ENCODE measurements at places on chromosomes 2 and 18. TPM values are rescaled to one million over a fixed set of nuclear protein-coding genes. Genes with fewer than 3 reads are reported as not detected.

Gene ATP6V1C2
- polyA plus RNA-seq: 0.13 TPM

Gene SLC35F6
- polyA plus RNA-seq: 9.6 TPM

Gene GCG
- polyA plus RNA-seq: 1.6 TPM

Gene LYPD6B
- polyA plus RNA-seq: not detected

Gene GAREM1
- polyA plus RNA-seq: 2.4 TPM

Gene KCNG2
- polyA plus RNA-seq: not detected

GRCh38 chr2:119234021-119235019, 10.7 kb downstream of the STEAP3 start:
- no peak for DNase-seq

Gene DGUOK
- polyA plus RNA-seq: 85.5 TPM

GRCh38 chr18:57902721-57903120, 99.6 kb upstream of the ATP8B1 start:
- no peak for DNase-seq

Gene LYPD1
- not detected for polyA plus RNA-seq

Gene CEP76
- polyA plus RNA-seq: 2.6 TPM

DNA sequence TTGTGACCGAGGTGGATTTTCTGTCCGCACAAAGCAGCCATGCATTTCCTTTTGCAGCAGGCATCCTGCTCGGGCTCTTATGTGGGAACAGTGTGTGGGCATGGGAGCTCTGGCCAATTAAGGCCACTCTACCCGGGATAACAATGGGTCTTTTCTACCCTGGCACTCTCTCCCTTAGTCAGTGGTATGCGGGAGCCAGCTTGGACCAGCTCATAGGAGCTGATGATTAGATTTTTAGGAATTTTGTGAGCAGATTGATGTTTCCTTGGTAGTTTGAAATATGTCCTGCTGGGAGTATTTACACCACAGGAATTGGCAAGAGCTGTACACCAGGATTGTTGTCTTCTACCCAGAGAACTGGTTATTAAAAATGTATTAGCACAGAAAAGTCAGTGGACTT, 89.3 kb downstream of the SPP2 start:
- no peak for DNase-seq

GRCh38 chr2:24672589-24672988, 120.6 kb downstream of the PTRHD1 start:
- DNase-seq: no peak

GRCh38 chr2:128464456-128464855, 145.8 kb upstream of the HS6ST1 start:
- DNase-seq: no peak

DNA sequence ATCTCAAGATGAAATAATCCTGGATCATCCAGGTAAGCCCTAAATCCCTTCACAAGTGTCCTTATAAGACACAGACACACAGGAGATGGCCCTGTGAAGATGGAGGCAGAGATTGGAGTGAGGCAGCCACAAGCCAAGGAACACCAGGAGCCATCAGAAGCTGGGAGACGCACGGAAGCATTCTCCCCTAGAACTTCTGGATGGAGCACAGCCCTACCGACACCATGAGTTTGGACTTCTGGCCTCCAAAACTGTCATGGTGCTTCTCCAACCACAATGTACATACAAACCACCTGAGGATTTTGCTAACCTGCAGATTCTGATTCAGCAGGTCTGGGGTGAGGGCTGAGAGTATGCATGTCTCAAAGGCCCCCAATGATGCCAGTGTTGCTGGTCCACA, 42.5 kb downstream of the ADD2 start:
- no peak for DNase-seq

Gene XPO1
- polyA plus RNA-seq: 48.5 TPM

- DNase-seq: no peak
Observed at GRCh38 chr18:58605027-58606020, 23.6 kb downstream of the ALPK2 start.

Gene NEMP2
- 3.1 TPM for polyA plus RNA-seq

GRCh38 chr2:8408560-8409460, 273.0 kb upstream of the ID2 start:
- no peak for DNase-seq

DNA sequence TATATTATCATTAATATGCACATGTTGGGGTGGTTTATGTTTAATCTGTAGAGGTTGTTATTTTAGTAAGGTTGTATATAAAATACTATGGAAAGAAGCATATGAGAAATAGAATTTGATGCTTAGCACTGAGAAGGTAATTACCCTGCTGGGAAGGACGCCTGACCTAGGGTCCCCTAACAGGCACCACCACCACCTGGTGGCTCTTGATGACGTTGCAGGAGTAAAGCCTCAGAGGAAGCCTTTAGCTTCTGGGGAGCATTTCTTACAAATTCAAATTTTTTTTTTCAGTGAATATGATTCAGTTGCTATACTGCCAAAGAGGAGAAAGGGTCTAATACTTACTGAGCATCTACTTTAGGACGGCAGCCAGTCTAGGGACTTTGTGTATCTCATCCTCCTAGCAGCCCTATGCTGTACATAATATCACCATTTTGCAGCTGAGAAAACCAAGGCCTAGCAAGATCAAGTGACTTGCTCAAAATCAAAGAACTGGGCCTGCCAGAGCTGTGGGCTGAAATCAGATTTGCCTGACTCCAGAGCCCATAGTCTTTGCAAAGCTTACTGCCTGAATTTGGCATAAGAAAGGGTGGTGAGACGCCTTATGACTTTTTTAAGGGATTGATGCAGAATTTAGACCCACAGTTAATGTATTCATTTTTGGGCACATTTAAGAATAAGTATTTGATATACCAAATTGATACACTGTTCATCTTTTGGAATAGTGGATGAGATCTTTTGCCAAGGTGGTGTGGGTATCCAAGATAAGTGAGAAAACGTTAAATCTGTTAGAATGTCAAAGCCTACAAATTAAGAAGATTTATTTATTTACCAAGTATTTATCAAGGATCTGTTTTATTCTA, 78.8 kb upstream of the GAREM1 start:
- DNase-seq: no peak

- no peak for DNase-seq
Observed at GRCh38 chr2:121248766-121249343, 36.1 kb downstream of the TFCP2L1 start.

- peak; percentile 39 for DNase-seq
Observed at GRCh38 chr2:240646176-240646899, 21.1 kb downstream of the GPR35 start.
